ENCODE measurements at places on chromosomes 2 and 18.
A peak's percentile ranks its signal among the peaks of the same experiment; 100 is the strongest.

DNA sequence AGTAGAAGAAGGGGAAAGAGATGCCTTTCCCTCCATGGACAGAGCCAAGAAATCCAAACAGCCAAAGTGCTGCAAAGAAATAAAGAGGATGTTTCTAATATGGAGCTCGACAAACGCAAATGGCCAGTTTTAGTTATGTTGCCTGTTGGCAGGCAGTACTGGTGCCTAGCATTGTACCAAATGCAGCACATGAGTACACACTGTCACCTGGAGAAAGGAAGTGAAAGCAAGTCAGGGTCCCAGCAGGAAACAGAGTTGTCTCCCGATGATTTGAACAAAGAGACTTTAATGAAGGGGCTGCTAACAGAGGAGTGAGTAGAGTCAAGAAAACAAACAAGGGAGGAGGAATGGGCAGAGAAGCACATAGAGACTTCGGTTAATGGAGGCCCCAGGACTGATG is 623.0 kb downstream of the BCL11A start:
- DNase-seq = no peak

DNA sequence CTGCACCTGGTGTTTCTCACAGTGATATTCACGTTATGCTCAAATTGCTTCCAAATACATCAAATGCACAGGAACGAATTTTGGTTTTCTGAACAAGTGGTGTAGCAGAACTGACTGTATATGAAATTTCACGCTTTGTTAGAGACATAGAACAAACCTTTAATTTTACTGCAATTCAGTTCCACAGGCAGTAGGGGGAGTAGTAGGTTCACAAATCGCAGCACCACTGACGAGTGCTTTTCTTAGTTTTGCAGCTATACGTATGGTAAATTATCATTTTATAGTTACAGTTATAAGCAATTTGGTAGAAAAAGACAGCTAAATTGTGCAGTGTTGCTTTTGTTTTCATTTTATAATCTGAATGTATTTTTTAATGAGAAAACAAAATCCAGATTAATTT is 113.3 kb downstream of the KIAA1328 start:
- no peak for DNase-seq

- no peak for DNase-seq
Measured at GRCh38 chr18:31278609-31279071, 39.3 kb upstream of the DSG1 start.

DNA sequence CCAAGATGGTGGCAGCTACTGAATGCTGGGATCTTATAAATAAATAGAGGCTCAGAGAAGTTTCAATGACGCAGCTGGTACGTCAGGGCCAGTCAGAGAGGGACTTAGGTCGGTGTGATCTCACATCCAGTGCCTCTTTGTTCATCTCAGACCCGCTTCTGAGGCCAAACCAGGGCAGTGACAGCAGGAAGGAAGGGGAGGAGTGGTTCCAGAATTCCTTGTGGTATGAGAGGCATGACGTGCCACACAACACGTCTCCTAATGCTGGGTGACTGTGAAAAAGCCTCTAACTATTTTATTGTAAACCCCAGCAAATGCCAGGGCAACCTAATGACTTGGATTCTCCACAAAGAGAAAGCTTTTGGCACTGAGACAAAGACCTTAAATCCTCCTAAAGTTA is 423.3 kb downstream of the LPIN1 start:
- DNase-seq = no peak

DNA sequence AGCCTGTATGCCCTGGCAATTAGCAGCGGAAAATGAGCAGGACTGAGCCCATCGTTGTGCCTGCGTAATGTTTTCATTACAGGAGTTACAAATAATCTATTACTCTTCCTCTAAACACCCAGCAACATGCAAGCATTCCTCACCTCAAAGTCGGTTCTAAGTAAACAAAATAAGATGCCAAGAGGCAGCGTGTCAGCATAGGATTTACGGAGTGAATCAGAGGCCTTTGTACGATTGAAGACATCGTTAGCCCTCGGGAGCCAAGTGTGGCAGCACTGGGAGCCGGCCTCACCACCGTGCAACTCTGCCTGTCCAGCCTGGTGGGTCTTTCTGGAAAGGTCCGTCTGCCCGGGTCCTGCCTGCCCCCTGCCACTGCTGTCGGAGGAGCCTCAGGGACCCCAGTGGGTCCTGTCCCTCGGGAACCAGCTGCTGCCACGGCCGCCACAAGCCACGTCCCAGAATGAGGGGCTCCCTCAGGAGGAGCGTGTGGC is 80.1 kb upstream of the CTDP1 start:
- DNase-seq = no peak

DNA sequence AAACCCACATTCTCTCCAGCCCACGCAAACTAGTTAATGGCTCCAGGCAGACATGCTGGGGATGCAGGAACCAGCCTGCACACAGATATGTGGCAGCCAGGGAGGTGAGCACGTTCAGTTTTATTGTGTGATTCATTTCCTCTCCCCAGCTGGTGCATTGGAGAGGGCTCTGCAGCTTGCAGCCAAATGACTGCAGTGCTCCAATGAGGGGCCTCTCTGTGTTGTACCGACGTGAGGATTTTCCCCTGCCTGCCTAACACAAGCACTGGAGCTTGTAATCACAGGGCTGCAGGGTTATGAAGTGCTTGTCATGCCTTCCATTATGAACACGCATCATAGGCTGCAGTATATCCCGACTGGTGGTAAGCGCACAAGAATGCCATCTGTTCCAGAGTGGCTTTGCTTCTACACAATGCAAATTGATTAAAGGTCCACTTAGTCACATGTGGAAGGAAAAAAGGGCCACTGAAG is 92.3 kb upstream of the THUMPD2 start:
- no peak for DNase-seq

- no peak for DNase-seq
Measured at GRCh38 chr18:69958422-69958821, 10.7 kb upstream of the CD226 start.

DNA sequence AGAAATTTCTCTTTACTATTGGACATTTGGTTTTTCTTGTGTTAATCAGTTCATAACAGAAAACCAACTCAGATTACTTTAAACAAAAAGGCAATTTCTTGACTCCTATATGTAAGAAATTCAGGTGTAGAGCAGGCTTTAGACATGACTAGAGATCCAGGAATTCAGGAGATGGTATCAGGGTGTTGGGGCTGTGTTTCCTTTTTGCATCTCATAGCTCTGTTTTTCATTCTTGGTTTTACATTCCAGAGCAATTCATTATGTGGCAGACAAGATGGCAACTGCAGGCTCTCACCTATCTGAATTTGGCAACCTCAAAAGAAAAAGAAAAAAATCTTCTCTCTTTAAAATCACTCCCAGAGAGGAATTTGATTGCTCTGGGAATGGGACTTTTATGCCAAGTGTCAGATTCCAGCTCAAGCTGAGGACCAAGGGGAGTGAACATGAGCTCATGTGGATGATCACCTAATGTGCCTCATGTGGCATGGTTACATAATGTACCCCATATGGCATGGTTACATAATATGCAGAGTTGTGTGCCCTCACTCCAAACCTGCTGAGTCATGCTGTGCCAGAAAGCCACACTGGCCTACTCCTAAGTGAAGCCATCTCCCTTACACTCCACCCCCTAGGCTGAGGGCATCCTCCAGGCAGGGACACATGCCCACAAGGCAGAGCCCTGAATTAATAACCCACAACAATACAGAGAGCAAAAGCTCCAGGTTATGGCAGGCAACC is 282.7 kb downstream of the MBD2 start:
- DNase-seq = no peak

DNA sequence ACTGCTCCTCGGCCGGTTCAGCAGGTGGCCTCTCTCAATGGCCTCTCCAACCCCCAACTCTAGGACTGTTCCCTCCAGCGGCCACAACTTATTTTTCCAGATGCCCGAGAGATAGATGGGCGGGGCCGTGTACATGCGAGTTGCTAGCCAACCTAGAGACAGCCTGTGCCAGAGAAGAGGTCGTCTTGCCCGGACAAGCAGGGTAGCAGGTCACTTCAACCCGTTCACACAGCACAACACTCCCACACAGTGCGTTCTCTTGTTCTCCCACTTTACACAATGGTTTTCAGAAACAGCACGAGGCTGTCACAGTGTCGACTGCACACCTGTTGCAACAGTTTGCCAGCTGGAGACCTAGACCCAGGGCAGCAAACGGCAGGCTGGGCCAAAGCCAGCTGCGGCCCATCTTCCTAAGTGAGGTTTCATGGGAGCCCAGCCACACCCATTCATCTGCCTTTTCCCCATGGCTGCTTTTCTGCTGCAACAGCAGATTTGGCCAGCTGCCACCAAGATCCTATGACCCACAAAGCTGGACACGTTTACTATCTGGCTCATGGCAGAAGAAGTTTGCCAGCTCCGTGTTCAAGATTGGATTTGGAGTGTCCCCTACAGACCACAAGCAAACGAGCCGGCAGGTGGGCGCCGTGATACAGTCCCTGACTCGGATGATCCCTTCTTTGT is 7.3 kb upstream of the PRLH start:
- DNase-seq = no peak

GRCh38 chr18:57429167-57430078 is 5.8 kb upstream of the ONECUT2 start:
- no peak for DNase-seq

GRCh38 chr18:5294457-5295230 is 882 bp downstream of the ZBTB14 start:
- DNase-seq = peak; percentile 30

DNA sequence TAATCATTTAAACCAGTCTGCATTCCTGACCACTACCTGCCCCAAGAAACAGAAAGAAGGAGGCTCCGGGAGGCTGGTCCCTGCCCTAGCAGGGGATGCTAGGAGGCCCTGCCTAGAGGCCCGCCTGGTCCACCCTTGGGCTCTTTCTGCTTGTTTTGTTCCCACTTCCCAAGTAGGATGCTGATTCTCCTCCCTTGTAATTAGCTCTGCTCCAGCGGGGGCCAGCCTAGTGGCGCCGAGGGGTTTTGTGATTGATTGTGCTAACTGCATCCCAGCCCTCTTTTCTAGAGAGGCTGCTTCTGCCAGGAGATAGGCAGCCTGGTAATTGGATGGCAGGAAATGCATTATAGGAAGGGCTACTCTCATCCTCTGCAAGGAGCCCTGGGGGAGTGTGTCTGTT is 220.0 kb downstream of the LOXHD1 start:
- DNase-seq = no peak

GRCh38 chr18:58117786-58118403 is 73.9 kb downstream of the NEDD4L start:
- DNase-seq = no peak

DNA sequence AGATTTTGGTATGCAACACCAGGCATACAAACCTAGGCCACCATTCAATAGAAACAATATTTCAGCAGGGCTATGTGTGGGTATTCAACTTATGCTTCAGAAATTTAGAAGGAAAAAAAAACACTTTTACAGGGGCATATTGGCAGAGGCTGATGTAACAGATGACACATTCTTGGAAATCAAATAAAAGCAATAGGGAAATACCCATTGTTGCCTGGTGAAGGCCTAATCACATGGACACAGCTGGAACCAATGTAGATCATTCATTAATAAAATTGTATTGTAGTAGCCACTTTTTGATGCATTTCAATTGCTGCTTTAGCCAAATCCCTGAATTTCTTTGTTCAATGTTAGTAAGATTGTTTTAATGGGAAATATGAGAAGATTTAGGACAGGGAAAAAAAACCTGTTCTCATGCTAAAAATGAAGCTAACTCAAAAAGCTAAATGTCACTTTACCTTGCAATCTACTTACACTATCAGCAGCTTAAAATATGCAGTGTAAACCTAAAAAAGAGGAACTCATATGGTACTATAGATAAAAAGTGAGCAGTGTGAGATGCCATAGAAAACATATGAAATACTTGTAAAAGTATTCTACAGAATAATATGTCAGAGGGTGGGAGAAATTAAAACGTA is 289.4 kb downstream of the ZEB2 start:
- no peak for DNase-seq

DNA sequence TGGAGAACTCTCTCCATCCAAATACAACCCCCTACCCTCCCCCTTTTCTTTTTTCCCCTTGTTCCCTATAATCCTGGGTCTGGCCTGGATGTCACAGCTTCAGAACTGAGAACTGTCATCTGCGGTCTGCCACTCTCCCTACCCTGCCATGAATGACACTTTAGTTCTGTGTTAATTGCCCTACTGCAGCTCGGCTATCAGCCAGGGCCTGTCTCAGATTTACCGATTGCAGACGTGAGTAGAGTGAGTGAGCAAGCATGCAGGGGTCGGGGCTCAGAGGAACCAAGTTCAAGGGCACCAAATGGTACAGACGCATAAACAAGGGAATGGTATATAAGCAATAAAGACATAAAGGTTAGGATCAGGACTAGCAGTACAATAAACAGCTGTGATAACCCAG is 967.8 kb downstream of the BCL11A start:
- no peak for DNase-seq

DNA sequence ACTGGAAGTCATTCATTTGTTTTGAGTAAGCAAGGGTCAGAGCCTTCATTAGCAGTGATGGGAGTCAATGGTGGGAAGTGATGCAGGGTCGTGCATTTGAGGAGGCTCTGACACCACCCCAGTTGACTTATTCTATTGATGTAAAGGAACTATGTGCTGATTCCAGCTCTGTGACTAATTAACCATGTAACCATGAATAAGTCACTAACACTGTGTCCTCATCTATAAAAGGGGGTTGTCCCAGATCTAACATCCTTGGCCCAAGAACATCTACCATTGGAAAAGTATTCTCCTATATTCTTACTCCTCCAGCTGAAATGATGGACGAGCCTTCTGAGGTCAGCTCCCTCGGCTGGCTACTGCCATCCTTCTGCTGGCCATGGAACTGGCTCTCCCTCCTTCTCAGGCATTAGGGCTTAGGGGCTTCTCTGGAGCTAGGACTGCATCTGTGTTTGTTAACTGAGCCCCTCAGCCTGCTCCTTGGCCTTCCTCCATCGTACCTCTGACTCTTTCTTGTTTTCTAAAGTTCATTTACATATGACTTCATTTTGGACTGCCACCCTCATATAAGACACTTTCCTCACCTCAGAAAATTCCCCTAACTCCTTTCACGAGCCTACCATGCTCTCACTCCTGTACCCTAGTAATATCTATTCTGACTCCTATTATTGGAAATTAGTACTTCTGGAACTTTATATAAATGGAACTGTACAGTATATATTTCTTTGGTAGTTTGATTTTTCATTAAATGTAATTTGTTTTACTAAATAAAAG is 115.5 kb downstream of the KCTD1 start:
- no peak for DNase-seq

- DNase-seq = no peak
Measured at GRCh38 chr18:3486512-3486911, 36.5 kb downstream of the TGIF1 start.

DNA sequence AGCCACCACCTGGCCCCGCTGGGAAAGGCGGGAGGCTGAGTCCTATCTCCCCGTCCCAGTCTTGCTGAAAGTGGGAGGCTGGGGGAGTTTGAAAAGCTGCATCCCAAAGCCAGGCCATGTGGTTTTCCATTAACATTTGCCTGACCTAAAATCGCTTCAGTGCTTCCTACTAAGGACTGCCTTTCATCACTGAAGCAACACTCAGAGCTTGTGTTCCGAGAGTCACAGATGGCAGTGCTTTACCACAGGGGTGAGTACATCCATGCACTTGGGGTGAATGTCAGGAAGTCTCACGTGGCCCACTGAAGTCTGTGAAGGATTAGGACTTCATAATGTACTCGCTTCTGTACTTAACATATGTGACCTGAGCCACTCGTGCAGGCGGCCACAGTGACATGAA is 43.3 kb downstream of the PXDN start:
- no peak for DNase-seq
